ENCODE measurements at places on chromosomes 12 and 14.

GRCh38 chr14:42921901-42922300 lies 1315.2 kb downstream of the LRFN5 start:
- H3K36me3 ChIP-seq, result no peaks in the 10 kb centered on the region
- H3K4me1 ChIP-seq, result no peaks in the 10 kb centered on the region
- H3K27ac ChIP-seq, result no peak overlapping the region
- H3K4me3 ChIP-seq, result no peak overlapping the region

DNA sequence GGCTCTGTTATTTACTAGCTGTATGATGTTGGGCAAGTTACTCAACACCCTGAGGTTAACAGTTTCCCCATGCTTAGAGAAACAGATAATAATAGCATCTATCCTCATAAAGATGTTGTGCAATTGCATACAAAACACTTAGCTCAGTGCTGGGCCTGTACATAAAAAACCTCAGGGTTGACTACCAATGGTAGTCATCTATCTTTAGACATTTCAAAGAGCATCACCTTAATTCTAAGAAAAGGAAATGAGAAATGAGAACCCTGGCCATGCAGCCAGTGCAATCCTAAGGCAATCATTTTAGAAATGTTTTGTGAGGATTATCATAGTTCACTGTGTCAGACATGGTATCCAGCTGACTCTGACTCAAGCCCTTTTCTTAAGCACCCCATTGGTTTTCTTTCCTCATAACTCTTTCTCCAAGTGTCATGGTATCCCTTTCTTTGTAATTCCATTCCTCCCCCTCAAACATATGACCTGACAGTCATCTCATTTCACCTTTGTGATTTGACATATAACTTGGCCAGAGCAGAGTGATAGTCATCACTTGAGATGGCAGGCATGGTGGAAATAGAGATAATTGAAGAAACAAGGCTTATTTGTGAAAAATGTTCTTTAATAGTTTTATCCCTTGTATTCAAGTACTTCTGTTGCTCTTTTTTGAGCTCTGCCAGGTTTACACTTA lies 29.5 kb upstream of the OSBPL8 start:
- no peaks in the 10 kb centered on the region for H3K27me3 ChIP-seq
- no peak overlapping the region for H3K4me3 ChIP-seq
- peak overlapping the region; percentile 38 for H3K27ac ChIP-seq
- no peaks in the 10 kb centered on the region for H3K36me3 ChIP-seq

DNA sequence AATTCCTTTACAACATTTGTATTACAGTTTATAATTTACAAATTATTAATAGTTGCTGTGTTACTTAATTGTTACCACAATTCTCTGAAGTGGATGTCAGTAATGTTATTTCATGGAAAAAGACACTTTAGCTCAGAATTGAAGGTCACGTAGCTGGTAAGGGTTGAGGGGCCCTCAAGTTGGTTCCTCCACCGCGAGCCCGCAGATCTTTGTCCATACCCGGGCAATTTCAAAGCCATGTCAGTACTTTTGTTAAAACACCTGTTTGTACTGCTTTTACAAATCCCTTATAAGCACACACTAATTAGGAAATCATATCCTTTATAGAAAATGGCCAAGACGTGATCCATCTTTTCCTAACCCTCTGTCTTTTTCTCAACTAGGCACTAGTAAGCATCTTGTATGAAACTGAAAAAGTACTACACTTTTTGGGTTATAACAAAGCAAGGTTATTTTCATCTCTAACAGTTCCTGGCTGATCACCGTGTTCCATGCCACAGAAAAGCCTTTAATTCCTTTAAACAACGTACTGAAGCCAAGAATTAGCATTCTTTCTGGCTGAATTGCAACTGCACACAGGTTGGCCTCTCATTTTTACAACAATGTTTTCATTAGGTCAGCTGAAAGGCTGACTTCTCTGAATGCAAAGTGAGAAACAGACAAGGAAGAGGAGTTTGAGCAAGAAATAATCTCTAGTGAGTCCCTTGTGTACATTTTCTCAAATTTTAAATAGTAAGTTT lies 76.1 kb downstream of the CNTN1 start:
- H3K27me3 ChIP-seq, result no peaks in the 10 kb centered on the region
- H3K4me1 ChIP-seq, result no peaks in the 10 kb centered on the region
- H3K4me3 ChIP-seq, result no peak overlapping the region

- H3K36me3 ChIP-seq, result no peaks in the 10 kb centered on the region
- peaks cover 2% of the 10 kb centered on the region for H3K27me3 ChIP-seq
- no peak for DNase-seq
- no peak overlapping the region for H3K4me3 ChIP-seq
- H3K4me1 ChIP-seq, result peaks cover 5% of the 10 kb centered on the region
Observed at GRCh38 chr14:32189811-32190210, 12.0 kb upstream of the RNU6-7 start.

- peaks cover 5% of the 10 kb centered on the region for H3K36me3 ChIP-seq
- no peak overlapping the region for H3K27ac ChIP-seq
- H3K4me1 ChIP-seq, result peaks cover 19% of the 10 kb centered on the region
- H3K27me3 ChIP-seq, result no peaks in the 10 kb centered on the region
Observed at GRCh38 chr12:107349008-107349747, 255.8 kb upstream of the CRY1 start.

GRCh38 chr12:7099290-7099996 lies 7.2 kb upstream of the C1R start:
- H3K36me3 ChIP-seq, result peaks cover 43% of the 10 kb centered on the region
- H3K4me3 ChIP-seq, result no peak overlapping the region
- no peak for DNase-seq
- no peaks in the 10 kb centered on the region for H3K27me3 ChIP-seq
- peaks cover 14% of the 10 kb centered on the region for H3K4me1 ChIP-seq
- H3K27ac ChIP-seq, result no peak overlapping the region

- no peak overlapping the region for H3K4me3 ChIP-seq
- no peaks in the 10 kb centered on the region for H3K36me3 ChIP-seq
- H3K27ac ChIP-seq, result no peak overlapping the region
- peaks cover 8% of the 10 kb centered on the region for H3K27me3 ChIP-seq
Observed at GRCh38 chr12:6265038-6265405, 45.5 kb upstream of the PLEKHG6 start.
